Heart left ventricle (tissue), 16 donors: ENCODE measurements at places on chromosomes 2 and 18. TPM values are rescaled to one million over a fixed set of nuclear protein-coding genes. Genes with fewer than 3 reads are reported as not detected.

DNA sequence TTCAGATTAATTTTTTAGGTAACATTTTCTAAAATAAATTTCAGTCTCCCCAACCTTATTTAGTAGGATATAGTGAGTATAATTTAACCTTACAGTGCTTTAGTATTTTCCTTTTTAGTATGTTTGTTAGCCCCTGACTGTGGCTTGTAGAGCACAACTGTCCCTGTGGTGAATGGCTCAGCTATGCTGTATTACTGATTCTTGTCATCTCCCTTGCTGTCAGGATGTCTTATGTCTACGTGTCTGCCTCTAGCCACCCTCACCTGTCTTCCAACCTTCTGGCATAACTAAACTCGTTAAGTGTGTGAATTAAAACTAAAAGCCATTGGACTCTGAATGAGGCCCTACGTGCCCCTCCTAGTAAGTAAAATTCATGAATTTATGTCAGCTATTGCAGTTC is 18.4 kb downstream of the MRPS9 start:
- H3K27ac ChIP-seq: no peak overlapping the region
- no peaks in the 10 kb centered on the region for H3K4me1 ChIP-seq
- H3K27me3 ChIP-seq: no peaks in the 10 kb centered on the region
- DNase-seq: no peak
- H3K4me3 ChIP-seq: no peak overlapping the region
- H3K36me3 ChIP-seq: no peaks in the 10 kb centered on the region

DNA sequence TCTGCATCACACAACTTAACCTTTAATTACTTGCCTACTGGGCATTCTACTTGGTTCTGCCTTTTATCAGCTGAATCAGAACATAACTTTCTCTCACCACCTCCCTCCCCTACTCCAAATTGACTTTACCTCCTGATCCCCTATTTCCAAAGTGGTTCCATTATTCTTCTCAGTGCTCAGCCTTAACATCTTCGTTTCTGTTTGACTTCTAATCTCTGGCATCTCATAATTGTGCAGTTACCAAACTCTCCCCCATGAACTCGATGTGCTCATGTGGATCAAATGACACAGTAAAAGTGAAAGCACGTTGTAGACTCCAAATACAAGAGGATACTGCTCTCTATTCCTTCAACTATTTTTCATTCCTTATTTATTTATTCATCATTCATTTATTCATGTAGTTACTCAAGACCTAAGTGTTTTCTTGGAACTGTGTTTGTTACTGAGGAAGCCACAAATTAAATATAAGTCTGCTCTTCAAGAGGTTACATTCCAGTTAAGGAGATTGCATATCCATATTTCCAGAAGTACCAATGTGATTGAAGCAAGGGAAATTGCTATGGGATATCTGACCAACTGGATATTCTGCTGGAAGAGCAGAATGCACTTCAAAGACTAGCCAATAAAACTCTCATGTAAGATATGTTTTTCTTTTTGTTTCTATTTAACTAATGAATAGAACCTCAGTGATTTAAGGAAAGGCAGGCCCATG is 158.8 kb downstream of the TMEFF2 start:
- H3K27me3 ChIP-seq: no peaks in the 10 kb centered on the region
- H3K36me3 ChIP-seq: no peaks in the 10 kb centered on the region

DNA sequence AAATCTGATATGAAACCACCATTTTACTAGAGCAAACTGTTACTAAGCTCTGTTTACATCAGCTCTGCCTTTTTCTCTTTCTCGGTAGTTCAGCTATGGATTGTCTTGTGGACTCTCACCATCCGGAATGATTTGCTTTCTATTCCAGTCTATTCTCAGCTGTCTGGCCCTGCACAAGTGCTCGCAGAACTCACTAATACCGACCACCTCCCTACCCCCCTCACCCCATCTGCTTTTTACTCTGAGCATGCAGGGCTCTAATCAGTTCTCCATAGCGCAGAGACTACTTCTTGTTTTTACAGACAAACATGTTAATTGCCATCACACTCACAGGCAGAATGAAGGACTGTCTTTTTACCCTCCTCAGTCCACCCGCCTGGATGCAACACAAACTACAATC is 180.7 kb upstream of the POU3F3 start:
- DNase-seq: no peak
- peaks cover 11% of the 10 kb centered on the region for H3K27me3 ChIP-seq
- no peak overlapping the region for H3K27ac ChIP-seq
- no peaks in the 10 kb centered on the region for H3K4me1 ChIP-seq
- H3K36me3 ChIP-seq: no peaks in the 10 kb centered on the region

- H3K4me3 ChIP-seq: no peak overlapping the region
- no peak overlapping the region for H3K27ac ChIP-seq
- H3K4me1 ChIP-seq: no peaks in the 10 kb centered on the region
- H3K36me3 ChIP-seq: no peaks in the 10 kb centered on the region
- H3K27me3 ChIP-seq: no peaks in the 10 kb centered on the region
Measured at GRCh38 chr2:21571686-21572085, 447.9 kb downstream of the TDRD15 start.

DNA sequence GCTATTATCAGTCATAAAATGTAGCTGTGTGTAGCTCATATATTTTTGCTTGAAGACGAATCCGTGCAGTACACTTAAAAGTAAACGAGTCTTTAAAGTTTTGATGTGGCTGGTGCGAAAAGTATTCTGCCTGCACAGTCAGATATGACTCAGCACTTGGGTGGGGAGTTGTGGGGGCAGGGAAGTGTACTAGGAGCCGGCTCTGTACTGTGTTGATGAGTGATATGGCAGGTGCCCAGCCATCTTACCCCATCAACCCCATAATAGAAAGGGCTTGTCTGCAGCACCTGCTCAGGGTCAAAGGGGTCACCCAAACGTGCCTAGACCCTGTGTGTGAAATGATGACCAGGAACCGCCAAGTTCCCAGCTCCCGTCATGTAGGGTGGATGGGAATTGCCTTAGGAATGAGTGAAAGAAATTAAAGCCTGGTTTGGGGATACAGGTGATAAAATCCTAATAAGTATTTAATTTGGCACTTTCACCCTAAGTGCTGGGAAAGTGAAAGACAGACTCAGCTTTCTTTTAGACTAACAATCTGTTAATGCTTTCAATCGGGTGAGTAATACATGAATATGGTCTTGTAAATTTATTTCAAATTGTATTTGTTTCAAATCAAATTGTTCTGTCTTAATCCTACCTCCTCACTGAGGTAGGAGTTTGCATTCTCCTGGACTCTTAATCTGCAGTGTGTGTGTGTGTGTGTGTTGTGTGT is 48.0 kb downstream of the BCL2L11 start:
- peak; percentile 58 for DNase-seq
- no peak overlapping the region for H3K27ac ChIP-seq
- no peak overlapping the region for H3K4me3 ChIP-seq
- H3K4me1 ChIP-seq: peaks cover 15% of the 10 kb centered on the region
- peaks cover 3% of the 10 kb centered on the region for H3K36me3 ChIP-seq

GRCh38 chr2:3170792-3171455 is 206.7 kb downstream of the EIPR1 start:
- no peak for DNase-seq
- H3K4me1 ChIP-seq: no peaks in the 10 kb centered on the region
- H3K27me3 ChIP-seq: no peaks in the 10 kb centered on the region
- no peak overlapping the region for H3K4me3 ChIP-seq
- H3K27ac ChIP-seq: no peak overlapping the region

GRCh38 chr2:99342536-99342935 is 5.3 kb downstream of the EIF5B start:
- no peak for DNase-seq
- no peak overlapping the region for H3K27ac ChIP-seq
- H3K36me3 ChIP-seq: no peaks in the 10 kb centered on the region

GRCh38 chr2:27683390-27684071 is 19.8 kb downstream of the SLC4A1AP start:
- H3K4me3 ChIP-seq: no peak overlapping the region
- H3K4me1 ChIP-seq: no peaks in the 10 kb centered on the region
- peak; percentile 76 for DNase-seq
- no peaks in the 10 kb centered on the region for H3K27me3 ChIP-seq
- H3K36me3 ChIP-seq: peaks cover 94% of the 10 kb centered on the region

GRCh38 chr2:2192091-2192955 is 138.8 kb downstream of the MYT1L start:
- H3K4me3 ChIP-seq: no peak overlapping the region
- peaks cover 19% of the 10 kb centered on the region for H3K27me3 ChIP-seq
- no peak overlapping the region for H3K27ac ChIP-seq
- no peak for DNase-seq

DNA sequence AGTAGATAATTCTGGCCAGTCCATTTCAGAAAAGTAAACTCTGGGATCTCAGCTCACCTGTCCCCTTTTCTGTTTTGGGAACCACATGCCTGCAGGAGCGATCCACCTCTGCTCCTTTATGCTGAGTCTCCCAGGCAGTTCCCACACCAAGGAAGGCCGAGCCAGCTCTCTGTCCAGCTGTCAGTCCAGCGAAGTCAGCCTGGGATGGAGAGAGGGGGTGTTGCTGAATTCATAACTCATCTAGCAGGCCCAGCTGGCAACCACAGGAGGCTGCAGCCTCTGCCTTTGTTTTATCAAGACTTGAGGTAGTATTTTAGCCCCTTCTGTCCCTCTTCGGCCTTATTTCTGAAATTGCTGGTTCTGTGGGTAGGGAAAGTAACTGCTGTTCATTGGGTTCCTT is 209.9 kb downstream of the ARL4C start:
- no peak overlapping the region for H3K4me3 ChIP-seq
- H3K36me3 ChIP-seq: no peaks in the 10 kb centered on the region
- peaks cover 10% of the 10 kb centered on the region for H3K4me1 ChIP-seq

DNA sequence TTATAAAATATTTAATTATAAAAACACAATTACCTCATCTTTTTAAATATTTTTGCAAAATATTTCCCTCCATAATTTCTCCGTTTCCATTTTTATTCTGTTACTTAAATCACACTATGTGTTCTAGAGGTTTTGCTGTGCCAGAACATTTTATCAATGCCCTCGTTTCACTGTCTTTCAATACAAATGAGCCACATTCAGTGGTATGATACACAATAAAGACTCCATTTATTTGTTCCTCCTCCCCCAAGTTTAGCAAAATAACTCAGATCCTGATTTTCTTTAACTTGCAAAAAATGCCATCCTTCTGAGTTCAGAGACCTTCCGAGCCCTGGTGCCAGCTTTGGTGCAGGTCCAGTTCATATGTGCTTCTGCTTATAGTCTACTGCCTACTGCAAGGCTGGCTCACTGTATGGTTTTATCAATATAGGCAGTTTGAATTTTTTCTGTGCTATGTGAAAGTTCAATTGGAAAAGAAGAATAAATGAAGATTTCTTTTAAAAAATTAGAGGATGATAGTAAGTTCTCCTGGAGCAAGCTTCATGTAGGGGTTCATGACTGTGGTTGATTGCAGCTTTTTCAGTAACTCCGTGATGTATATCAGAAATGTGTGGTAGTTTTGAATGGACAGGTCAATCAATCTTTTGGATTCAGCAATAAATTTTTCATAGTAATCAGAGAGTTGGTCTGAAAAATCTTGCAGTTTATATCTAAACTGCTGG is 42.5 kb downstream of the APOB start:
- no peak overlapping the region for H3K27ac ChIP-seq
- H3K27me3 ChIP-seq: no peaks in the 10 kb centered on the region
- no peaks in the 10 kb centered on the region for H3K36me3 ChIP-seq
- H3K4me3 ChIP-seq: no peak overlapping the region
- DNase-seq: no peak

GRCh38 chr2:71540818-71541217 is 87.5 kb downstream of the DYSF start:
- H3K27me3 ChIP-seq: no peaks in the 10 kb centered on the region
- H3K36me3 ChIP-seq: peaks cover 15% of the 10 kb centered on the region
- no peak overlapping the region for H3K4me3 ChIP-seq

DNA sequence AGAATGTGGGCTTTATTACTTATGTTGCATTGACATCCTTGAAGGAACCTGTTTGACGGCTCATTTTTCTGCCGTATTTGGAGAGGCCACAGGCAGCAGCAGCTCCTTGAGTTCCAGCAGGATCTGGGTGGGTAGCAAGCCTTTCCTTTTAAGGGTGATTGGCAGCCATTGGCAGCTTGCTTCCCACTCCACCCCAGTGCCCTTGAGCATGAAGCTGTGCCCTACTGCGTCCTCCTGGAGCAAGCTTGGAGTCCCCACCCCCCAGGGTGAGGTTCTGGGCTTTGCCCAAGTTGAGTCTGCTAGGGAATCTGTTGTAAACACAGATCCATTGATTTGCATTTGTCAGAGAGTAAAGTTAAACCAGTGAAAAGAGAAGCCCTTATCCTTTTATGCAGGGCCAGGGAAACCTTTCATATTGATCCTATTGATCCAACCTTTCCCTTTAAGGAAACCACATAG is 9.2 kb downstream of the ONECUT2 start:
- peaks cover 81% of the 10 kb centered on the region for H3K27me3 ChIP-seq
- peaks cover 8% of the 10 kb centered on the region for H3K4me1 ChIP-seq
- no peak overlapping the region for H3K4me3 ChIP-seq

DNA sequence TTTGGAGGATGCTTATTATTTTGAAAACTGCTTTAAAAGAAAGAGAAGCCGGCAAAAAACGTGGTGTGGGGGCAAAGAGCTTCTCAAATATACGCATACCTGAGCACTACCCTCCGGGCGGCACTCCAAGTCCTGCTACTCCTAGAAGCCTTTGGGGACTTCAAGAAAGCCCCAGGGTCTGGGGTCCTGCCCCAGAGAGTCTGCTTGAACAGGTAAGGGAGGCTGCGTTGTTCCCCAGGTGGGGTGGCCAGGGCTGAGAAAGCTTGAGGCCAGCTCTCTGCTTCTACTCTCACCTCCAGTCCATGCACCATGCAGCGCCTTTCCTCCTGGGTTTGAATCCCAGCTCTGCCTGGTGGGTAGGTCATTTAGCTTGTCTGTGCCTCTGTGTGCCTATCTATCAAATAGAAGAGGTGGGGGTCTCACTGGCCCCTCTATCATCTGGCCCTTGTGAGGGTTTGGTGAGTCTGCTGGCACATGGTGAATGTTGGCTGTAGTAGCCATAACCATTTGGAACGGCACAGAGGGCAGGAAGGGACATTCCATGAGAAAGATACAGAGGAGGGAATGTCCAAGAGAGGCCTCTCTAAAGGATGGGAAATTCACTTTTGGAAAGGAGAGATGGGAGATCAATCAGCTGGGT is 19.5 kb downstream of the MALL start:
- H3K27me3 ChIP-seq: no peaks in the 10 kb centered on the region
- no peak overlapping the region for H3K4me3 ChIP-seq
- peak; percentile 4 for DNase-seq
- no peaks in the 10 kb centered on the region for H3K36me3 ChIP-seq
- H3K27ac ChIP-seq: no peak overlapping the region

DNA sequence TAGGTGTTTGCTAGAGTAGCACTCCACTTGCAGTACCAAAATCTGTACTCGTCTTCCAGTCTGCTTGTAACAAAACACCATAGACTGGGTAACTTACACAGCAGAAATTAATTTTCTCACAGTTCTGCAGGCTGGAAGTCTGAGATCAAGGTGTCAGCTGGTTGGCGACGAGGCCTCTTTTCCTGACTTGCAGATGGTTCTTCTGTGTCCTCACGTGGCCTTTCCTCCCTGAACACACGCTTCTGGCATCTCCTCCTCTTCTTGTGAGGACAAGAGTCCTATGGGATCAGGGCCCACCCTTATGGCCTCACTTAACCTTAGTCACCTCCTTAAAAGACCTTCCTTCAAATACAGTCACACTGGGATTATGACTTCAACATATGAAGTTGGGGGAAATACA is 493.5 kb upstream of the MYT1L start:
- no peaks in the 10 kb centered on the region for H3K27me3 ChIP-seq
- no peaks in the 10 kb centered on the region for H3K4me1 ChIP-seq
- DNase-seq: no peak
- no peak overlapping the region for H3K4me3 ChIP-seq

- H3K4me3 ChIP-seq: no peak overlapping the region
- no peaks in the 10 kb centered on the region for H3K4me1 ChIP-seq
- no peaks in the 10 kb centered on the region for H3K27me3 ChIP-seq
- no peaks in the 10 kb centered on the region for H3K36me3 ChIP-seq
Measured at GRCh38 chr18:26771524-26771923, 94.0 kb downstream of the AQP4 start.

The NT5C1B gene
- total RNA-seq: not detected

The CDH19 gene
- 20.2 TPM for total RNA-seq

The TMEFF2 gene
- not detected for total RNA-seq

The OTOS gene
- total RNA-seq: 1.1 TPM

The SERPINB13 gene
- total RNA-seq: not detected

The PELI1 gene
- 5.9 TPM for total RNA-seq

The ITGB6 gene
- total RNA-seq: 0.96 TPM
